ENCODE measurements at places on chromosomes 12 and 14. TPM values are rescaled to one million over a fixed set of nuclear protein-coding genes. Genes with fewer than 3 reads are reported as not detected.

DNA sequence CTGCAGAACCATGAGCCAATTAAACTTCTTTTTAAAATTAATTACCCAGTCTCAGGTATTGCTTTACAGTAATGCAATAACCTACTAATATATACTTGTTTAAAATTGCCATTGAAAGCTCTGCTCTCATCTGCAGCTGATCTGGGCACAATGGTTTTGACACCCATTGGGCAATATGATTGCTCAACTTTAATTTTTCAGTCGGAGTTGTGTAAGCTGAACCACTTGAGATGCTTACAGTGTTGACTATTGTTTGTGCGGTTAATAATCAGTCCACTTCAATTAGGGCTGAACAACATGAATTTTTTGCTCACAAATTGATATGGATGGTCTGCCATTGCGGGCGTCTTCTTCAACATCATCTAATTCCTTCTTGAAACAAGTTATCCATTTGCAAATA, 18.0 kb upstream of the OR4K5 start:
- DNase-seq = no peak

DNA sequence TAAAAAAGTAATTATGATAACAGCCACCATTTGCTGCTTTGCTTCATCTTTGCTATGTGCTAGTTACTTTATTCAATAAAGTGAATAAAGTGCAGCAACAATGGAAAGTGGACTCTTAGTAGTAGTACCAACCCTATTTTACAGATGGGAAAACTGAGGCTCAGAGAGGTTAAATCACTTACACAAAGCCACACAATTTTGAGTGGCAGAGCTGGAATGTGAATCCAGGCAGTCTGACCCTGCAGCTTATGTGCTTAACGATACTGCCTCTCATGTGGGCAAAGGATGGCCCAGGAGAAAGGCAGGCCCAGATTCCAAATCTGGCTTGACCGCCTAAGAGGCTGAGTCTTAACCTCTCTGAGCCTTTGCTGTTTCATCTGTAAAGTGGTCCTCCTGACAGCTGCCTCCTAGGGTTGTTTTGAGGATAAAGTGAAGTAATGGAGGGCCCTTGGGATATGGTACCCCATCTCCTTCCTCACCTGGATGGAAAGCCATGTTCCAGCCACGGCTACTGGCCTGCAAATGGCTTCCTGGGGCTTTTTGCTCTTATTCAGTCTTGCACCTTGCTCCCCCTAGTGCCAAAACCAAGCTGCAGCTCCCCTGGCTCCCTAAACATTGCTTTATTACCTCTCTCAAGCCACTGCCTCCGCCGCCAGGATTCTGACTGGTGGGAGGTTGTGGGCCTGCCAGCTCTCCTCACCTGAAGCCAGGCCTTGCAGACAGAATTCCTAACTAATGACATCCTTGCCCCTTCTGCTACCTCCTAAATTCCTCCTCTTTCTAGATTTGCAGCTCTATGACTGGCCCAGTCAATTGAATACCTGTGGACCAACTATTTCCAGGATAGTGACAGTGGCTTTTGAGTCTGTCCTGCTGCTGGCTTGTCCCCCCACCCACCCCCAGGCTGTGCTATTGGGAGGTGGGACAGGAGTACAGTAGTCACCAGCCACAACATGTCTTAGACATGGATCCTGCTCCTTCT, 283.3 kb upstream of the PWP1 start:
- DNase-seq = no peak

GRCh38 chr12:45220363-45220931, 4.6 kb downstream of the ANO6 start:
- no peak for DNase-seq

DNA sequence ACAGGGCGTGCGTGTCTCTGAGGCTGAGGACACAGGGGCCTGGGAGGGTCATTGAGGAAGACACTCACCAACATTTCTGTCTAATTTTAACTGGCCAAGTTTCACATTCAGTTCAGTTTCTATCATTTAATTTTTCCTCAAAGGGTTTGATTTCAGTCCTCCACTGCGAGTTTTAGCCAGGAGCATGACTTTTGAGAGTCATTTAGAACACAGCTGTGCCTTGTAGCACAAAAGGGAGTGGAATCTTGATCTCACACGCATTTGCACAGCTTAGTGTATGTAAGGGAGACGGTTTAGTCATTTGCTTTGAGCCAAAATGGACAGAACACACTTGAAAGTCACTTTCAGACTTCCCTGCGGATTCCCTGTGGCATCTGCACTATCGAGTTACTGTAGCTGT, 1090.8 kb downstream of the BCL11B start:
- no peak for DNase-seq

DNA sequence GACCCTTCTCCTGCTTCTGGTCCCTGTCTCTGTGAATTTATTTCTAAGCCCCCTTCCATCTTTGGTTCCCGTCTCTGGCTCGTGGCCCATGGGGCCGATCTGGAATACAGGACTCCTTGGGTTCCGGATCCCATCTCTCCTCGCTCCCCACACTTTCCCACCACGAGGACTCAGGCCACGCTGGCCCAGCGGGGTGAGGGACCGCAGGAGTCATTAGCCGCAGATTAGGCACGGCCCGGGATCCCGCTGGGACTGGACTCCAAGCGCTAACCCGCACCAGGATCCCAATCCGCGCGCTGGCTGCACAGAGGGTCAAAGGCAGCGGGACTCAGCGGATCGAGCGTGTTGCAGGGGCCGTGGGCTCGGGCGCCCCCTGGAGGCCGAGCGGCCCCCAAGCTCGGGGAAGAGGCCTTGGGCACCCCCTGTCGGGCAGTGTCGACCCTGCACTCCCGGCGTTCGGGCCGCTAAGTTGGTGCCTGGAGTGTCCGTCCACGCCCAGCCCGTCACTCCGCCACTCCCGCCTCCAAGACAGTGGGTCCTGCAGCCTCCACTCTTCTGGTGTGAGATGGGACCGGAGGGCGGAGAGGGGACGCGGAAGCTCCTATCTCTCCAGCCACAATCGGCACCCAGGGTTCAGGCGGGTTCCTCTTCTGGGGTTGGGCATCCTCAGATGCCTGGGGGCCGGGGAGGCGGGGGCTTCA, 9.5 kb downstream of the SHMT2 start:
- peak; percentile 98 for DNase-seq

- DNase-seq = no peak
Measured at GRCh38 chr12:105640761-105641160, 310.3 kb downstream of the C12orf75 start.

DNA sequence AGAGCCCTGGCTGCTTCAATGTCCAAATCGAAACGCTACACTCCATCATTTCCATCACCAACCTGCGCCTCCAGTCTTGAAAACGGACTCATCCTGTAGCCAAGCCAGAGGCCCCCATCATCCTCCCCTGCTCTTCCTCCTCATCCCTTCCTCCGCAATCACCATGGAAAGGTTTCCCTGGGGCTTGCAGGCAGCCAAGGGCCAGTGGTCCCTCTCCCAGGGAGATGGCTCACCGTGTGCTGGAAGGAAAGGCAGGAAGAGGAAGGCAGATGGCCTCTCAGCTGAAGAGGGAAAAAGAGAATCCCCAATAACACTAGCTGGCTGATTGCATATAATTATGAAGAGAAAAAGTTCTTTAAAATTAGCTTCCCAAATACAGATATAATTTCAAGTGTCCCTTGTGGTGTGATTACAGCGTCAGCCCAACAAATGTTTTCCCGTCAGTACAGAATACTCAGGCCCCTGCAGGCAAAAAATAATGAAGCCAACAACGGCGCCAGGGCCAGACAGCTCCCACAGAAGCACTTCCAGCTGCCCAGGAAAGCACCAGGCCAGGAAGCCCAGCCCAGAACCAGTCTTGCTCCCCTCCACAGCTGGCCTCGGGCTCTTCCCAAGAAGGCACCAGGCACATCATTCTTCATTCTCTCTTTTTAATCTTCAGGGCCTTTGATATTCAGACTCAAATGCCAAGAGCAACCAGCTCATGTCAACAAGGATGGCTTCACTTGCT, 24.7 kb downstream of the ITPK1 start:
- DNase-seq = peak; percentile 63

GRCh38 chr12:126362493-126362892, 1297.3 kb downstream of the AACS start:
- DNase-seq = no peak

DNA sequence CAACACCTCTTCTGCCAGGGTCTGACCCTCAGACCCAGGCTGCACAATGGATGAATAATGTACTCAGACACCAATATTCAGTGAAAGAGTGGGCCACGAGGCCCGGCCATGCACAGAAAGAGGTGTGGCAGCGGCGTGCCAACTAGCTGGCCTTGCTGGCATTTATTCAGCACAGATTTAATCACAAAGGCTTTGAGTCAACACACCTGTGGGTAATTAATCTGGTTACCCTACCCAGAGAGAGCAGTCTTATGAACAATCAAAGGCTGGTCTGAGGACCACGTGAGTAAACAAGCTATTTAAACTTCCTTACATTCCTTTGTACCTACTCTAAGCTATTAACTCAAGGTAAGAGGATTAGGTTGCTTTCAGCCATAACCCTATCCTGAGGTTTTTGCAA, 324.8 kb downstream of the C12orf50 start:
- no peak for DNase-seq

DNA sequence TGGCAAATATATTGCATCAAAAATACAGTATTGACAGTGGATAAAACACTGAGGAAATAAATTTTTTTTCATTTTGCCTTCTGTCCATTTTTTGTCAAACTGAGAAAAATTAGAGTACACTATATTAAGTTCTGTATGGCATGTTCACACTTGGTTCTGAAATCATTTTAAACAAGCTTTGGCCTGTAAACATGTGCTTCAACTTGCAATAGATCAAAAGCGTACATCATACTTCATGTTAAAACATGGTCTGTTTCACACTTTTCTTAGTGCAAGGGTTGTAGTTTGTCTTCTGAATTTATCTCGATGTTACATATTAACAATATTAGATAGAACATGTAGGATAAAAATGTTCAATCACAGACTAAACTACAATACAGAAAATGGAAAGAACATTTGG, 208.0 kb downstream of the PCNX1 start:
- no peak for DNase-seq

DNA sequence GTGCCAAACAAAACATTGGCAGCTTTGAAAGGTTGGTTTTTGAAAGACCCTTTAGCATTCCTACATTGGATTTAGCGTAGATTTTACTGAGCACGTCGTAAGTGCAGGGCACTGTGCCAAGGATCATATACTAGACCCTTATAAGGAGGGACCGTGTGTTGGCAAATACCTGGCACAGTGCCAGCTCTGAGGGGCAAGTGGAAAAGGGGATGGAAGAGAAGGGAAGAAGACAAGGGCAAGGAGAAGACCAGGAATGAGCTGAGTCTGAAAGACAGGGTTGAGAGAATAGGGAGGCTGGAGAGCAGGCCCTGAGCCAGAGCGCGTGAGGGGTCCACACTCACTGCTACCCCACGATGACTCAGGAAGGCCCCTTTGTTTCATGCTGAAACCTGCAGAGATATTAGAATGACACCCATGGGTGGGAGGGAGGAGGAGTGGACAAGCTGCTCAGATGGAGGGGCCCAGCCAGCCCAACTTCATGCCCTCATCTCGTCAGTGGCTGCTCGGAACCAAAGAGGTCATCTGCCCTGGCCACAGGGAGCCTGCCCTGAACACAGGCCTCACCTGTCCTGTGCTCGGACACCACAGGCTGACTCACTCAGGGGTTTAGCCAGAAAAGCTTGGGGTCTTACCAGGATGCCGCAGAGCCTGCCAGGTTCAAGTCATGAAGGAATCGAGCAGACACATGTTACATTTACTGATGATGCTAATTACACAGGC, 25.0 kb downstream of the RAB35 start:
- peak; percentile 3 for DNase-seq

- no peak for DNase-seq
Measured at GRCh38 chr12:91316907-91317269, 134.3 kb upstream of the DCN start.

- no peak for DNase-seq
Measured at GRCh38 chr12:64010069-64010686, 165.7 kb downstream of the SRGAP1 start.

DNA sequence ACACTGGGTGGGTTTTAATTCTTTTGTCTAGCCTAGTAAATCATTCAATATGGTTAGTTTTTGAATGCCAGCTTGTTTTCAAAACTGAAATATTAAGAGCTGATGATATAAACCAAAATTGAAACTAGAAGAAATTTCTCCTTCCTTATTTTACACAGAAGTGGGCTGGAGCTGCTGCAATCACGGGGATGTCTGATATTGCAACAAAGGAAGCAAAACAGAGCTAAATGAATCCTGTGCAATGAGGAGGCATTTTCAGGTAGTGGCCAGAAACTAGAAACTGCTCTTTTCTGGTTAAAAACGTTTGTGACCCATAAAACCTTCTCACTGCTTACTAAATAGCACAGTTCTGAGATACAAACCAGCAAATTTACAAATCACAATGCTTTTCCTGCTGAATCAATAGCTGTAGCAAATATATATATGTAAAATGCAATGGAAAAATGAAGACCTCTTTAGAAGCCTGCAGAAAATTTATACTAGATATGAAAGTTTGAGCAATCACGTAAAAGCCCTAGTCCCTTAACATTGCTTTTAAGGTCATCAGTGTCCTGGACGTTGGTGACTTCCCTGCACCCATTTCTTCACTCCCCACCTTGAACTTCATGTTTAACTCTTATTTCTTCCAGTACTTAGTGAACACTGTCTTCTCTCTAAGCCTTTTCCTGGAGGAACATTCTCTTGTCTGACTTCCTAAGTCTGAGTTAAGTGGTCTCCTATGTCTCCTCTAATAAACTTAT, 15.9 kb upstream of the LRRK2 start:
- no peak for DNase-seq

DNA sequence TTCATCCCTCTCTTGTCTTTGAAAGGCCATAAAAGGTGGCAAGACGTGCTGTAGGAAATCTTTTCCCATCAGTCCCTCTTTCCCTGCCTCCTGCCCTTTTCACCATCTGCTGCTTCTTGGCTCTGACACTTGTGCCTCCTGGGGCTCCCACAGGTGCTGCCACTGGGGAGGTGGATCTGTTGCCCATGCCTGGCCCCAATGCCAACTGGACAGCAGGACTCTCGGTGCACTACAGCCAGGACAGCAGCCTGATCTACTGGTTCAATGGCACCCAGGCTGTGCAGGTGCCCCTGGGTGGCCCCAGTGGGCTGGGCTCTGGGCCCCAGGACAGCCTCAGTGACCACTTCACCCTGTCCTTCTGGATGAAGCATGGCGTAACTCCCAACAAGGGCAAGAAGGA, 6.5 kb downstream of the CLSTN3 start:
- no peak for DNase-seq

- no peak for DNase-seq
Measured at GRCh38 chr12:552466-552865, 92.7 kb downstream of the B4GALNT3 start.

DNA sequence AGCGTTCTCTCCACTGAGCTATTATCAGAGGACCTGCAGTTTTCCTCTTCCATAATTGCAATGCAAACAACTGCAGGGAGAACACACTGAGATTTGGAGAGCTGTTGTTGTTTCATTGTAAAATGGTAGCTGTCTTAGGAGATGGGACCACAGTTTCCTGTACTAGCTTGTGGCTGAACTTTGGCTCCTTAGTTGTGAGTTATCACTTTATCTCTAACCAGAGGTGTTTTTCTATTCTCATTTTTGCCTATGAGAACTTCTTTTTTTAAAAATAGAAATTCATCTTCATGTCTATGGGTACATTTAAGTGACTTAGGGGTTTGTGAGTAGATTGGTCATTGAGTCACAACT, 216.5 kb downstream of the SLC38A4 start:
- DNase-seq = no peak

- no peak for DNase-seq
Measured at GRCh38 chr12:129676411-129676810, 227.4 kb downstream of the TMEM132D start.

The KRT75 gene
- not detected for total RNA-seq

The SERPINA10 gene
- not detected for total RNA-seq

The PRB2 gene
- total RNA-seq = not detected

The VWF gene
- total RNA-seq = 8.2 TPM

The PIK3C2G gene
- 0.41 TPM for total RNA-seq

The HOXC6 gene
- total RNA-seq = not detected

The DIO3 gene
- under 0.01 TPM for total RNA-seq
